Neural crest cell (in vitro differentiated cells): ENCODE measurements at places on chromosomes 11 and 22. TPM values are rescaled to one million over a fixed set of nuclear protein-coding genes. Genes with fewer than 3 reads are reported as not detected.

DNA sequence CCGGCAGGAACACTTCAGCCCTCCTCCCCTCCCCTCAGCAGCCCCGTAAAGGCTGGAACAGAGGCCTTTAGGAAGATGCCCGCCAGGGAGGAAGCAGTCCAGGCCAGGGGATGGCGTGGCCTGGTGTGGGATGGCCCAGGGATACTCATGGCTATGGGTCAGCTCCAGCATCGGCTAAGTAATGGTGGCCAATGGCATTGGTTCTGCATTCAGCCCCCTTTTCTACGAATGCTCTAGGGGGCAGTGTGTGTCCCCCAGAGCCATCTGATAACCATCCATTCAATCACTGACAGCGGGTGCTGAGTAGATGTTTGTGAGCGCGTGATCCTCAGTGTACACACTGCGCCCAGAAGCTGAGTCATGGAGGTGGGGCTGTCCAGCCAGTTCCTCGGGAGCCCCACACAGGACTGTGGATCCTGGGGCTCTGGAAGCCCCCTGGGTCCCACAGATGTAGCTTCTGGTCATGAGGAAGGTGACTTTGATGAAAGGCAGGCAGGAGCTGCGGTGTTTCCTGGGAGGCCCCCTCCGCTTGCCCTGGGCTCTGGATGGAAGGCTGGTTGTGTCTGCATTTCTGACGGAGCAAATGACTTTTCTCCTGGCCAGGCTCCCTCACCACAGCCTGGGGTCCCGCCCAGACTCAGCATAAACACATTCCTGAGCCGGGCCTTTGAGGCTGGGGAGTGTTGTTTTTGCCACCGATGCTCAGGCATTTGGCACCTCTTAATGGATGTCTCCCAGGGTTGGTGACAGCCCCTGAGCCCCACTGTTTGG, 46.5 kb downstream of the FBLN1 start:
- no peak for DNase-seq

DNA sequence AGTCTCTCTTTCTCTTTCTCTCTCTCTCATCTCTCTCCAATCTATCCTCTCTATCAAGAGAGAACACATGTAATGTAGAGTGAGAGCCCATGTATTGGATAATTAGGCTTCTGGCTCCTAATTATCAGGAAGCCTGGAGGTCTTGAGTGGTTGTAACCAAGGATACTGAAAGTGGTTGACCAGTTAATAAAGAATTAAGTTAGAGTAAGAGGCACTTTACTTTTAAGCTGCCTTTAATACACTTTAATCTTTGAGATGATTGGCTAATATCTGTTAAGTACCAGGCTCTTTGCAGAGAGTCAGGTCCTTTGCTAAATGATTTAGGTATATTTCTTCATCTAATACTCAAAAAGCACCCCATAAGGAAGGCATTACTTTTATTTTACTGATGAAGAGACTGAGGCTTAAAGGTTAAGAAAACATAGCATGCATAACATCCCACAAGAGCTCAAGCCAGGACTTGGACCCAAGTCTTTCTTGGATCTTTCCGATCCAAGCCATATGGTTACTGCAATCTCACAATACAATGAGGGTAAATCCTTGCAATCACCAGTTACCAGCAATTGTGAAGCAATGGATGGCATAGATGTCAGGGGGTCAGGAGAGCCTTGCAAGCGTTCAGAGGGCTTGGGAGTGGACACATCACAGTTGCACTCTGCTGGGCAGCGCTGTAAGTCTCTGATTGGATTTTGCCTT, 22.1 kb downstream of the CD44 start:
- no peak for DNase-seq

DNA sequence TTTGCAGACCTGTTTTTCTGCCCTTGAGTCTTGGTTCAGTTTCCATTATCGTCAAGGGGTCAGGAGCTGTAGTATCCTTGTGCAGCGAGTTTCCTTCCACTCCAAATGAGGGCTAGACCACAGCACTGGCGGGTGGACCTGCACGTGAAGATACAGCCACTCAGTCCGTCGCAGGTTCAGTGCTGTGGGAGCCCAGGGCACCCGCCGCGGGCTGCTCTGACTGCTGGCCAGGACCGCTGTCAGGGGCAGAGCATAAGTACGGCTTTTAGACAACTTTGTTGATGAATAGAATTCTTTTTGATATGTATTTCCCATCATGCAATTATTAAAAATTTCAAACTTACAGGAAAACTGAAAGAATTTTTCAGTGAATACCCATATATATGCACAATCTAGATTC, 56.6 kb downstream of the NF2 start:
- DNase-seq, result no peak

GRCh38 chr11:108804511-108804910, 139.6 kb downstream of the DDX10 start:
- DNase-seq, result no peak

- DNase-seq, result no peak
Observed at GRCh38 chr22:19779685-19780268, 19.2 kb downstream of the TBX1 start.

- peak; percentile 53 for DNase-seq
Observed at GRCh38 chr11:10728789-10729472, 22.1 kb upstream of the CTR9 start.

The UPK2 gene
- not detected in 2 replicates for total RNA-seq

The DDX25 gene
- 1.4 and 2.3 TPM in 2 replicates for total RNA-seq

DNA sequence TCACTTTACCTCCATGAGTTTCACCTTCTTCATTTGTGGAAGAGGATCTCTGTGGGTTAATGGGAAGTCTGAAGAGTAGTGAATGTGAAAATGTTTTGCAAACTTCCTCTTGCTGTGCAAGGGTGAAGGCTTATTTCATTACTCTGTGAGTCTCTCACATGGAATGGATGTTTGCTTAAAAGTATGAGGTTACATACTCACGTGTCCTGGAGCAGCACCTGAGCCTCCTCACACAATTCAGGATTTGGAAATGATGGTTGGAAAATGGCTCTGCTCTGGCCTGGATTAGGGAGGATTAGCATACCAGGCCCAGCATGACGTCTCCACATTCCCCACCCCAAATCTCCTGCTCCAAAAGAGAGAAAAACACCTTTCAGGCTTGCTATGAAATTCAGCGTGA, 4.8 kb downstream of the GRAMD1B start:
- no peak for DNase-seq

DNA sequence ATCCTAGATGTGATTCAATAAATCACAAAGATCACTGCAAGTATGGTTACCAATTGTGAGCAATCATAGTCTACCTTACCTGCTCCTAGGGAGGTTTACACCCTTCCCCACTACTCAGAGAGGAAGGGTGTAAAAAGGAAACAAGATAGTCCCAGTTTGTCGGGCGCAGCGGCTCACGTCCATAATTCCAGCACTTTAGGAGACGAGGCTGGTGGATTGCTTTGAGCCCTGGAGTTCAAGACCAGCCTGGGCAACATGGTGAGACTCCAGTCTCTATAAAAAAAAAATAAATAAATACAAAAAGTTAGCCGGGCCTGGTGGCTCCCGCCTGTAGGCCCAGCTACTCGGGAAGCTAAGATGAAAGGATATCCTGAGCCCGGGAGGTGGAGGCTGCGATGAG, 962 bp upstream of the AMBRA1 start:
- DNase-seq, result no peak

DNA sequence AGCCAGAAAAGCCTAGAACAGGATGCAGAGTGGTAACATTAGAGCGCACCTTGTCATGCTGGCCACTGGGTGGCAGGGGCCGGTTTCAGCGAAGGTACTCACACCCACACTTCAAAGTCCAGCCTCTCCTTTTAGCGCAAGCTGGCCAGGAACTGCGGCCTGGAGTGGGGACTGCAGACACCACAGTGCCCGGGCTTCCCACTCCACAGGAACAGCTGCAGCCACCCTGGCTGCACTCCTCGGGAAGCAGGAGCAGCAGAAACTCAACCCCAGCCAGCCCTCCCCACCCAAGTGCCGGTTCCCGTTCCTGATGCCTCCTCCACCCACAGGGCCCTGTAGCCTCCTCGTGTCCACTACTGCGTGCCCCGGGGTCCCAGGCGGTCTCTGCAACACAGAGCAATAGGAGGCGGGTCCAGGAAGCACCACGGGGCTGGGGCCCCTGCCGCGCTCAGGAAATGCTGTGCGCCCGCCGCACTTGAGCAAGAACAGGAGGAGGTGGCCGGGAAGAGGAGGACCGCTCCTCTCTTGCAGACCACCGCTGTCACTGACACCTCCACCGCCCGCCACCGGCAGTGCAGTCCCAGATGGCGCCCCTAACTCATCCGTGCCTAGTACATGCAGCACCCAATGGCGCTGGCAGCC, 2.2 kb downstream of the RFPL2 start:
- peak; percentile 29 for DNase-seq

- DNase-seq, result no peak
Observed at GRCh38 chr11:111557425-111558111, 17.0 kb downstream of the LAYN start.

The C2CD3 gene
- 39.2 and 41.9 TPM in 2 replicates for total RNA-seq
